ENCODE measurements at places on chromosomes 12 and 14. TPM values are rescaled to one million over a fixed set of nuclear protein-coding genes. Genes with fewer than 3 reads are reported as not detected.

P3H3 gene
- 74.8 TPM for total RNA-seq

ADAMTS20 gene
- total RNA-seq = not detected

TSPAN19 gene
- under 0.01 TPM for total RNA-seq

LPAR5 gene
- under 0.01 TPM for total RNA-seq

TMEM52B gene
- not detected for total RNA-seq

PMEL gene
- total RNA-seq = 0.90 TPM

AMDHD1 gene
- not detected for total RNA-seq

PTGDR gene
- 0.12 TPM for total RNA-seq

ADAM21 gene
- total RNA-seq = 0.75 TPM

DNAI7 gene
- 0.08 TPM for total RNA-seq

STAB2 gene
- not detected for total RNA-seq

MYF5 gene
- total RNA-seq = not detected

CLEC4A gene
- total RNA-seq = not detected

NFE2 gene
- not detected for total RNA-seq

OR6C65 gene
- total RNA-seq = not detected

PTPRQ gene
- total RNA-seq = 0.08 TPM

SRRM4 gene
- not detected for total RNA-seq

MUCL1 gene
- not detected for total RNA-seq

FAM234B gene
- 4.7 TPM for total RNA-seq

MANSC4 gene
- not detected for total RNA-seq

IL31 gene
- total RNA-seq = not detected

RPL10L gene
- total RNA-seq = not detected

OR4Q3 gene
- total RNA-seq = not detected

LGR5 gene
- total RNA-seq = 2.3 TPM

CCDC198 gene
- total RNA-seq = not detected

TMEM132C gene
- total RNA-seq = not detected

SERPINA1 gene
- not detected for total RNA-seq

SPTB gene
- total RNA-seq = not detected

C3AR1 gene
- 0.30 TPM for total RNA-seq

HOXC4 gene
- not detected for total RNA-seq

OVCH1 gene
- total RNA-seq = 0.70 TPM

PSMA6 gene
- total RNA-seq = 202 TPM

PSEN1 gene
- total RNA-seq = 63.4 TPM

CLEC4E gene
- total RNA-seq = not detected

MYF6 gene
- total RNA-seq = not detected

CIROP gene
- 0.12 TPM for total RNA-seq

SLC11A2 gene
- 60.4 TPM for total RNA-seq

SLC2A14 gene
- not detected for total RNA-seq

COL2A1 gene
- total RNA-seq = not detected

PLBD1 gene
- total RNA-seq = 0.38 TPM

PPP2R3C gene
- 27.1 TPM for total RNA-seq

KLHL33 gene
- total RNA-seq = 0.23 TPM

MANSC1 gene
- total RNA-seq = 1.8 TPM

COCH gene
- total RNA-seq = 0.15 TPM
